Dermis blood vessel endothelial cell (primary cell): ENCODE measurements at places on chromosomes 6 and 20. TPM values are rescaled to one million over a fixed set of nuclear protein-coding genes. Genes with fewer than 3 reads are reported as not detected.

GRCh38 chr6:10550764-10551163 lies 29.6 kb downstream of the GCNT2 start:
- no peak for DNase-seq

DNA sequence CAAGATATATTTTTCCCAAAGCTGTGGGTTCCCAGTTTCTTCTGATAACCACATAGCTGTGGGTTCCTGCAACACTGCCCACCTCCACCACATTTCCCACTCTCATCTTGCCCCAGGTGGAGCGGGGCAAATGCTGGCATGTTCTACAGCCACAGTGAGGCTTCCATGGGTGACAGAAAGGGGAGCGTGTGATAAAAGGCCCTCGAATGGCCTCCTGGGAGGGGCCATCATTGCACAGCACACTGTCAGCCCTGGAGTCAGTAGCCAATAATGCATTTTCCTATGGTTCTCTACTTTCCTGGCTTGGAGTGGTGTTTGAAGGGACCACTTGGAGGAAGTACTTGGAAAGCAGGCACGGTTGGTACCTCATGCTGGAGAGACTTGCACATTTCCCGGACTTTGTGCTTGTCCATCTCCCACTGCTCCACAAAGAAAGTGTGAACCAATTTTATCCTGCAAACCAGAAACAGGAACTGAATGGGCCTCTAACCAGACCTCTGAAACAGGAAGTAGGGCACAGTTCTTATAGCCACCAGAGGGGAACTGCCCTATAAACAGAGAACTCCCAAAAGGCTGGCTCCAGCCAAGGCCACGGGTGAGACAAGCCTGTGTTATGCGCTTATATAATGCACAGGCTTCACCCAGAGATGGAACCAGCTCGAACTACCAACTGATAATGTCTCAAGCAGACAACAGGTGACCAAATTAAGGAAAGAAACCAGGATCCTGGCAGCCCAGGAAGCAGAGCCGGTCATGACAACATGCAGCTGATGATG lies 8.6 kb downstream of the MAP3K5 start:
- no peak for DNase-seq

- DNase-seq = no peak
Measured at GRCh38 chr20:64102647-64103354, 4.6 kb downstream of the NPBWR2 start.

GRCh38 chr6:91352878-91353277 lies 766.0 kb upstream of the MAP3K7 start:
- DNase-seq = no peak

- no peak for DNase-seq
Measured at GRCh38 chr6:54133186-54133585, 21.9 kb downstream of the MLIP start.

DNA sequence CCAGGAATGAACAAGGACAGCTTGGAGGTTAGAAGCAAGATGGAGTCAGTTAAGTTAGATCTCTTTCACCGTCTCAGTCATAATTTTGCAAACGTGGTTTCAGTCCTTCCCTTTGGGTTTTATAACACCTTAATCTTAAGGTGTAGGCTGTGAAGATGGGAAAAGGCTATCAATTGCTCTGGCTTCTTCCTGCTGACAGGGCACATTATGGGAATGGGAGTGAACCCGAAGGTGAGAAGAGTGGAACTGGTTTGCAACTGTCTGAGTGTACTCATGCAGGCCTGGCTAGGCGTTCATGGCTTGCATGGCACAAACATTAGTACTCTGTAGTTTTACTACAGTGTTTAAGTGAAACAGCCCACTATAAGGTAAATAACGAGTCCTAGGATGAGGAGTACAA lies 9.4 kb downstream of the TAF8 start:
- no peak for DNase-seq

GRCh38 chr6:112349636-112349934 lies 2.5 kb downstream of the RFPL4B start:
- no peak for DNase-seq

DNA sequence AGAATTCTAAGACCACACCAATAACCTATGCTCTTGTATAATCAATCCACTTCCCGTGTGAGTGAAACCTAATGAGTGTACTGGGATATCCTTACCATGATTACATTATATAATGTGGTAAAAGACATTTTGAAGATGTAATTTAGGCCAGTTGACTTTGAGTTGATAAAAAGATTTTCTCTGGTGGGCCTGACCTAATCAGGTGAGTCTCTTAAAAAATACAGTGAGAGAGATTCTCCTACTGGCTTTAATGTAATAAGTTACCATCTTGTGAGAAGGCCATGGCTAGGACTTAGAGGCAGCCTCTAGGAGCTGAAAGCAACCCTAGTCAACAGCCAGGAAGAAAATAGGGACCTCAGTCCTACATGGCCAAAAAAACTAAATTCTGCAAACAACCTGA lies 847.7 kb upstream of the HS3ST5 start:
- no peak for DNase-seq

- no peak for DNase-seq
Measured at GRCh38 chr6:25875926-25876602, 2.0 kb upstream of the SLC17A3 start.

DNA sequence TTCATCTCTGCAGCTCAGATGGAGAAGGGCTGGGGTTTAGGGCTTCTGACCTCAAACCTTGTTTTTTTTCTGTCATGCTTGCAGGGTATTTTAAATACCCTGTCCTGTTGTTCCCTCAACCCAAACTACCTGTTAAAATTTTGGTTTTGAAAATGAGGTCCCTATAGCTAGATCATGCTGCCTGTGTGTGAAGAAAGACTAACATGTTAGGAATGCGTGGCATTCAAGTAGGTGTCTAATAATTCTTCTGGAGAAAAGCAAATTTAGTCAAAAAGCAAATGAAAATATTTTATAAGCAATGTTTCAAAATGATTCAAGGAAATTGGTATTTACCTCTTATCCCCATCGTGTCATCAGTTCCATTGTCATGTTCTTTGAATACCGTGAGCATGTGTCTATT lies 77.2 kb upstream of the C20orf144 start:
- DNase-seq = no peak

DNA sequence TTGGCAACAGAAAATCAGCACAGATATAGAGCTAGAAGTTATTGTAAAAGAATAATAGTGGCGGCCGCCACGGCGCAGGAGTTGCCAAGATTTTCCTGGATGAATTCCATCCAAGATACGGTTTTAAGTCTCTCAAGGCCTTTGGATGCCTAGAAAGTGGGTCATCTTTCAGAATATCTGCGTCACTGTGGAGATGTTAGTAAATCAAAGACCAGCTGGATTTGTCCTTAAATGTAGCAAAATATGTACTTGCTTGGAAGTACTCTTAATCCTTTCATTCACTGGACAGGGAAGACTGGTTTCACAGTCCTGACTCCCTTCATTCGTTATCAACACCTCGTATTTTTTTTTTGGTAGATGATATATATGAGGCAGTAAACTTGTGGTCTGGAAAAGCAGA lies 83.0 kb downstream of the SLC22A3 start:
- DNase-seq = no peak

GRCh38 chr20:32792731-32793458 lies 26.9 kb upstream of the MAPRE1 start:
- peak; percentile 20 for DNase-seq

GRCh38 chr6:31086788-31087440 lies 25.5 kb downstream of the C6orf15 start:
- peak; percentile 71 for DNase-seq

DNA sequence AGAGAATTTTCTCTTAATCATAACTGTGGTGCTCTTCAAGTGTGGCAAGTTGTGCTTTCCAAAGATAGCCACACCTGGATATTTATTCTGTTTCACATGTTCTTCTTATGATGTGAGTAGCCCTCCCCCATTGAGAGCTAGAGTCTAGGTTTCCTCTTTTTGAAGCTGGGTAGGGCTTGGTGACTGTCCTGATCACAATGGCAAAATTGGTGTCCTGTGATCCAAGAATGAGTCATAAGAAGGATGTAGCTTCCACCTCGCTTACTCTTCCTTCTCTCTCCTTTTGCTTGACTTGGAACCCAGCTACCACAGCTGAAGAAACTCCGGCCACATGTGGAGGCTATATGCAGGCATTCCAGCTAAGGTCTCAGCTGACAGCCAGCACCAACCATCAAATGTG lies 7.4 kb upstream of the IGF2R start:
- no peak for DNase-seq

DNA sequence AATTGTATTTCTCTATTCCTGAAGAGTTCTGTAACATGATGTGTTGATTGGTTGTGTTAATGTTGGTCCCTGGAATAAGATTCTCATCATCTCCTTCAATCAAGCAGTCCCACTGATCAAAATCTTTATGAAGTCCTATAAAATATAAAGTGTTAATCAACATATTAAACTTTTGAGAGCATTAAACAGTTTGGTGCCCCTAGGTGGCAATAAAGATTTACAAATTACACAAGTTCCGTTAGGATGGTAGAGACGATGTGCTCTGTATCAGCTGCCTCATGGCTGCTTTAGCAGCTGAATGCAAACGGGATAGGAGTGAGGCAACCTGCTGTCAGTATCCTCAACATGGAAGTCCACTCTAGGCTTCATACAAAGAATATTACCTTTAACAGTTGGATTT lies 16.9 kb downstream of the TDRD6 start:
- DNase-seq = peak; percentile 33

- DNase-seq = peak; percentile 33
Measured at GRCh38 chr20:58652606-58653294, 1.7 kb downstream of the STX16 start.

DNA sequence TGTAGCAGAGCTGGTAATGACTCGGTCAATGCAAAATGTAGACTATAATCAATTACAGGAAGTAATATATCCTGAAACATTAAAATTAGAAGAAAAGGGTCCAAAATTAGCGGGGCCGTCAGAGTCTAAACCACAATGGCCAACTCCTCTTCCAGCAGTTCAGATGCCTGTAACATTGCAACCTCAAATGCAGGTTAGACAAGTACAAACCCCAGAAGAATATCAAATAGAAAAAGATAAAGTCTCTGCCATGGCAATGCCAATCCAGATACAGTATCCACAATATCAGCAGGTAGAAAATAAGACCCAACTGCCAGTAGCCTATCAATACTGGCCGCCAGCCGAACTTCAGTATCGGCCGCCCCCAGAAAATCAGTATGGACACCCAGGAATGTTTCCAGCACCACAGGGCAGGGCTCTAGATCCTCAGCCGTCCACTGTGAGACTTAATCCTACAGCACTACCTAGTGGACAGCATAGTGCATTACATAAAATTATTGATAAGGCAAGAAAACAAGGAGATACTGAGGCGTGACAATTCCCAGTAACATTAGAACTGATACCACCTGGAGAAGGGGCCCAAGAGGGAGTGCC lies 158.4 kb downstream of the GPX5 start:
- peak; percentile 75 for DNase-seq

- no peak for DNase-seq
Measured at GRCh38 chr6:143583542-143584327, 72.2 kb upstream of the FUCA2 start.

- no peak for DNase-seq
Measured at GRCh38 chr6:152575621-152576150, 61.5 kb downstream of the SYNE1 start.

DNA sequence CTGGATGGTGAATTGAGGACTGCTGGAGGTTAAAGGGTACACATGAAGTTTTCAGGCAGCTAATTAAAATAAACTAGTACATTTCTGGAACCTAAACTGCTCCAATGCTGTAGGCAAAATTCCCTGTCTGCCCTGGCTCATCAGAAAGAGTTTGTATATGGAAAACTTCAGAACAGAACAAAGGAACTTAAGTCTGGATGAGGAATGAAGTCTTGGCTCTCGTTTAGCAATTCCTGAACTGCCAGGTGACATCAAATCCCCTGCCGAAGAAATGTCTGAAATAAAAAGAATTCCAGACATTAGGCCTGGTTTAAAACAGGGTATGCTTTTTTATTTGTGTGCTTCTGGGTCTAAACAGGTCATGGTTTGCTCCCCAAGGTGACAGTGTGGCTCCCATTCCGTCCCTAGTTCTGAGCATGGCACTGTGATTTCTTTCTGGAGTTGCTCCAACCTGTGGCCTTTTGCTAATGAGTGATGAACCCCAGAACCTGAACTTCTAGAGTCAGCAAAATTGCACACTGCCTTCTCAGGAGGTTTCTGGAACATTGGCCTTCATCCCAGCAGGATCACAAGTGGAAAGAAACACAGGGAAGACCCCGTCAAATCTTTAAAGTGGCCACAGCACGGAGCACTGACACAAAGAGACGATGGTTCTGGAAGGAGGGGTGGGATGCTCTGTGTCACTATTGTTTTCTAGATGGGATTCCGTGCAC lies 129.4 kb upstream of the NAA20 start:
- DNase-seq = peak; percentile 51

- no peak for DNase-seq
Measured at GRCh38 chr20:46604551-46605133, 46.6 kb downstream of the SLC13A3 start.

GRCh38 chr6:43170417-43170930 lies 595 bp upstream of the SRF start:
- DNase-seq = peak; percentile 89

DNA sequence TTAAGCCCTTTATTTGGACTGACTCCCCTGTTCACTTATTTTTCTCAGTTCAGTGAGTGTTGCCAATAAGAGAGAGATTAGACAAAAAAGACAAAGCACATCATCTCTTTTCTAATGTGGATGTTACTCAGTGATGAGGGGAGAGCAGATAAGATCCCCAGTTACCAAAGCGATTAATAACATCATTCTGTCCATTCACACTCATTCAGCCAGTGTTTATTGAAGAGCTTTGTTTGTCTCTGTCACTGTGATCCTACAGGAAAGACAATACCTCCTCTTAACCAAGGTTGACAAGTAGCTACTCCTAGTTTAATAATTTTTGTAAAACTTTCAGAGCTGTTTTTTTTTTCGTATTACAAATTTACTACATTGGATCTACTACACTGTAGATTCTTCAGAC lies 163.0 kb downstream of the EYA4 start:
- no peak for DNase-seq

GRCh38 chr20:44594730-44595129 lies 12.4 kb downstream of the PKIG start:
- DNase-seq = no peak

Gene PREX1
- total RNA-seq = 63.1 and 63.9 TPM in 2 replicates

Gene ARMH2
- total RNA-seq = not detected in 2 replicates

Gene C6orf15
- total RNA-seq = 0.14 TPM in 1 of 2 replicates, not detected in the other

Gene AIF1
- total RNA-seq = not detected in 2 replicates

Gene NHLRC1
- 1.4 and 1.6 TPM in 2 replicates for total RNA-seq

Gene SPATS1
- total RNA-seq = not detected in 2 replicates

Gene MLN
- not detected in 2 replicates for total RNA-seq

Gene DSTN
- 157 and 236 TPM in 2 replicates for total RNA-seq

Gene CYP21A2
- 0.34 TPM in 1 of 2 replicates, not detected in the other for total RNA-seq

Gene GPR63
- total RNA-seq = under 0.01 and 0.09 TPM in 2 replicates

Gene FNDC1
- total RNA-seq = not detected in 2 replicates

Gene LKAAEAR1
- total RNA-seq = not detected in 2 replicates

Gene SPO11
- not detected in 2 replicates for total RNA-seq
